ENCODE measurements at places on chromosomes 6 and 20.

DNA sequence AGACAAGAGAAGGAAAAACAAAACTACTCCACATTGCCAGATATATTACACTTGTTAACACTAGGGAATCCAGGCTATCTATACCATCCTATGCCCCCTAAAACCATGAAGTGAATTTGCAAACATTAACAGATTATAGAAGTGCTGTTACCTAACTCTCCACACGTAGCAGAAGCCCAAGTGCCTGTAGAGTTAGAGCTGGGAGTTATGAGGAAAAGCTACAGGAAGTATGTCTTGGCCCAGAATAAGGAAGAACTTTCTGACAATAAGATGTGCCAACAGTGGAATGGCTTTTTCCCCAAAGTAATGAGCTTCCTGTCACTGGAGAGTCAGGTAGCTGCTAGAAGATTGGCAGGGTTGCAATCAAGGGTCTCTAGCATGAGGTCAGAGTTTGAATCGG is 32.5 kb downstream of the ADGRG6 start:
- DNase-seq, result no peak

DNA sequence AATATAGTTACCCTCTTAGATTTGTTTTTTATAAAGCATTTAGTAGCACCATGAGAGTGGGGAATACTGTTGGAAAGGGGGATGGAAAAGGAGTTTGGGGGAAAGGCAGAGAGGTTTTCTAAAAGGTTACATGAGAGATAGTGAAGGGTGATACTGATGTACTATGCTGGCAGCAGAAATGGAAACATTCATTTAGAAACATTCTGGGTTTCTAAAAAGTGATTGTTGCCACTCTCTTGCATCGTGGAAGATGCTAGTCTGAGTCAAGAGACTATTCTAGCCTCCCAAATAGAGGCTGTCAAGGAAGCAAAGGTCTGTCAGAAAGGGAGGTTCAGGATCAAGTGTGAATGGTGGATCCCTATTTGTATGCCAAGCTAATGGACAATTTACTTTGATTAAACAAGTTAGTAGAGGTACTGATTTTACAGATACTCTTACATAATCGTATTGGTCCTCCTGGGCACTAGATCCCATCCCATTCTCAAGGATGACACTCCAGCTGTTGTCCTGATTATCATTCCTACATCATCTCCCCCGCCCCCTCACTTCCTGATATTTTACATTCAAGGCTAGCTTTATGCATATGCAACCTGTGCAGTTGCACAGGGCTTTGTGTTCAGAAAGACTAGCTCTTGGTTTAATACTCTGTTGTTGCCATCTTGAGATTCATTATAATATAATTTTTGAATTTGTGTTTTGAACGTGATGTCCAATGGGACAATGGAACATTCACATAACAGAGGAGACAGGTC is 15.4 kb upstream of the ABT1 start:
- DNase-seq, result no peak

- no peak for DNase-seq
Measured at GRCh38 chr6:42962502-42963178, 2.1 kb downstream of the GNMT start.

DNA sequence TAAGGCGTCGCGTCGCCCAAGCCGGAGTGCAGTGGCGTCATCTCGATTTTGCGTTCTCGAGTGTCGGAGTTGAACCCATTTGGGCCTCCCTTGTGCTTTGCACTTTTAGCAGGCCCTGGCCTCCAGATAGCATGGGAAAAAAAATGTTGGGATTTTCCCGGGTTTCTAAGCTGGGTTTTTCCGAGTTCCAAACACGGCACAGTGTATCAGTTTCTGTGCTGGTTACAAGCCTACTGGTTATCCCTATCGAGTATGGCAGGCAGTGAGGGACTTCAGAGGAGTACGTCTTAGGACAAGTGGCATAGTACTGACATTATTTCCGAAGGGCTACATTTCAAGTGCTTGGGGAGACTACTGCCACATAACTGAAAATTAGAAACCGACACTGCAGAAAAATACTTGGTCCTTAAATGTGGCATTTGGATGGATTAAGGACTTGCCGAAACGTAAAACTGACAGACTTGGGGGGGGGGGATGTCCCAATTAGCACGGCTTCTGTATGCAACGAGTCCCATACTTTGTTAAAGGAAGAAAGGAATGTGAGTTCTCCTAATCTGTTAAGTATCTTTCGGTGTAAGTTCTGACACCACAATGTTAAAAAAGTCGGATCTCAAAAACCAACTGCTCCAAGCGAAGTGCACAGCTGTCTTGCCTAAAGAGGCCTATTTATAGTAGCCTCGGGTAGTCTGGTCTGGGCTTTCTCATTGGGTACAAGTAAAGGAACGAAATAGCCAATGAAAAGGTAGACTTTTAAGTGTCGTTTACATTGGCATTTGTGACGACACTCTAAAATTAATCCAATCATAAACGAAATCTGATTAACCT is 70.2 kb downstream of the HFE start:
- no peak for DNase-seq

DNA sequence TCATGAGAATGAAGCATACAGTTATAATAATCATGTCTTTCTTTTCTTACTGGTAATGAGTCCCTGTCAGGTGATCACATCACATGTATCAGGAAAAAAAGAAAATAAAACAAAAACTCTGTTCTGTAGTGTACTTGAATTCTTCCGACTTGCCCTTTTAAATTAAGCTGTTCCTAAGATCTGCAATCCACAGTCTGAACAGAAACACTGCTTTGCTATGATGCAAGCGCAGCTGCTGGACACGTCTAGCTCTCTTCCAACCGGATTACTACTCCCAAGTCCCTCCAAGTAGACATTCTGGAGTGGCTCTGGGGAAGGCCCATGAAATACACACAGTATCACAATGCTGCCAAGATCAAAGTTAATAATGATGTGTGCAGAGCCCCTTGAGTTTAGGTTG is 83.7 kb downstream of the FYN start:
- no peak for DNase-seq

GRCh38 chr6:135871296-135871695 is 19.8 kb downstream of the PDE7B start:
- DNase-seq, result no peak

GRCh38 chr6:107928984-107929383 is 29.0 kb downstream of the SEC63 start:
- no peak for DNase-seq

GRCh38 chr6:20208687-20209378 is 3.4 kb downstream of the MBOAT1 start:
- DNase-seq, result no peak

DNA sequence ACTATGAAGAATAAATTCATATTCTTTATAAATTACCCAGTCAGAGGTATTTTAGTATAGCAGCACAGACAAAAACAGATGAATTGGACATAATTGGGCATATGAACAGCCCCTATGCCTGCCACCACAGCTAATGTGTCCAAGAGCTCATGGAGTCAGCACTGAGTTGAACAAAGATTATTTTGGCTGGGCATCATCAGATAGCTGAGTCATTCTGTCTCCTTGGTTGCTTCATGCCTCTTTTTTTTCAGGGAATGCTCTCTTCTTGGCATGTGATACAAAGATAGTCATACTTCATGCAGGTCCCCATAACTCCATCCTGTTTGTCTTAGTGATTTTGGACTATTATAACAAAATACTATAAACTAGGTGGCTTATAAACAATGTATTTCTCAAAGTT is 275.6 kb downstream of the TENT5A start:
- DNase-seq, result no peak

DNA sequence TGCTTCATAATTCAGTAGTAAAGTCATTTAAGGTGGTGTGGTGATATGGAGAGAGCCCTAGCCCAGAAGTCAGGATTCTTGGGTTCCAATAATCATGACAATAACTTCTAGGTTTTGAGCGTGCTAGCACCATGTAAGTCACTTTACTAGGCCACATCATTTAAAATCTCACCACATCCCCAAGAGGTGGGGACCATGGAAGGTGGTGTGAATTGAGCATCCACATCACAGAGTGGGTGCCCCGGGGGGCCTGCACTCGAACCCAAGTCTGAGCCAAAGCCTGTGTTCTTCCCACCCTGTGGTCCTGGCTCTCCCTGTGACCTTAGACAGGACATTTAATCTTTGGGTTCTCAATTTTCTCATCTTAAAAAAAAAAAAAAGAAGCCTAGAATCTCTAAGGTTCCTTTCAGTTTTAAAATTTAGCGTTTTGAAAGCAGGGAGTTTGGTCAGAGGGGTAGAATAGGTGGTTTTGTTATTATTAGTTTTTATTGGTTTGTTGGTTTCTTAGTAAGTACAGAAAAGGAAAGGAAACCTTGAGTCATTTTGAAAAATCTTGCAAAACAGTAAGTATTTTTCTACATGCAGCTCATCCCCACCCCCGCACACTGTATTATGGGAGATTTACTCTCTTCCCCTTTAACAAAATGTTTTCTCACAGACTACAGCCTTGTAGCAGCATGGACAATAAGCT is 26.4 kb downstream of the ARMC2 start:
- no peak for DNase-seq

GRCh38 chr20:50293284-50294139 is 102.9 kb downstream of the CEBPB start:
- no peak for DNase-seq

DNA sequence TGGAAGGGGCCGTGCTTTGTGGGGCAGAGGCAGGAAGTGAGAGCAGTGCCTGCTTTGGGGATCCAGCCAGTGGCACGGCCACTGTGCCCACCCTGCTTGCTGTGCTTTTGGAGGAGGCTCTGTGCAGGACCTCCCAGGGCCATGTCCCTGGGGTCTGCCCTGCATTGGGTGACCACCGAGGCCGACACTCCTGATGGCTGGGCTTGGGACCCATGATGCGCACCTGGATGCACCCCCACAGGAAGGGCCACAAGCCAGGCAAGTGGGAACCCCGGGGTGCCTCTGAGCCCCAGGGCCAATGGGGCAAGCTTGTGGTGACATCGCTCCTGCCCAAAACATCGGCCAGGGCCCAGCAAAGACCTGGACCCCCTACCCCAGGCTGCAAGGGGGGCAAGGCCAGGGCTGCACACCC is 738.6 kb upstream of the GJE1 start:
- DNase-seq, result no peak

- DNase-seq, result no peak
Measured at GRCh38 chr20:10774357-10774943, 100.7 kb upstream of the JAG1 start.

DNA sequence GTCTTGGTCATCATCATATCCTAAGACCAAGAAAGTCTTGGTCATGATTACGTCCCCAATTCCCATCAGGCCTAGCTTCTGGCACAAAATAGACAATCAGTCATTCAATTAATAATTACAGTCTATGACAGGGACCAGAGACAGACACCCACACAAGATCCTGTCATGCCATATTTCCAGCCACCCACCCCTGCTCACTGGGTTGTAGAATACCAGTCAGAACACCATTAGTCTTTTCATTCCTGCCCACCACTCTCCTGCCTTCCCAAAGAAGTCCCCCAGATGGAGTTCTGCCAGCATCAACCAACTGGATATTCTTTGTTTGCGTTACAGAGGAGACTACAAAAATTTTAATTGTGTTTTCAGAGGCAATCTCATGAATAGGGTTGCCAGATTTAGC is 81.0 kb downstream of the BCAS1 start:
- no peak for DNase-seq

- DNase-seq, result no peak
Measured at GRCh38 chr20:37375227-37375626, 29.3 kb downstream of the SRC start.

- no peak for DNase-seq
Measured at GRCh38 chr6:89575562-89575960, 63.0 kb downstream of the LYRM2 start.

GRCh38 chr6:36422714-36423100 is 19.9 kb downstream of the PXT1 start:
- DNase-seq, result no peak

DNA sequence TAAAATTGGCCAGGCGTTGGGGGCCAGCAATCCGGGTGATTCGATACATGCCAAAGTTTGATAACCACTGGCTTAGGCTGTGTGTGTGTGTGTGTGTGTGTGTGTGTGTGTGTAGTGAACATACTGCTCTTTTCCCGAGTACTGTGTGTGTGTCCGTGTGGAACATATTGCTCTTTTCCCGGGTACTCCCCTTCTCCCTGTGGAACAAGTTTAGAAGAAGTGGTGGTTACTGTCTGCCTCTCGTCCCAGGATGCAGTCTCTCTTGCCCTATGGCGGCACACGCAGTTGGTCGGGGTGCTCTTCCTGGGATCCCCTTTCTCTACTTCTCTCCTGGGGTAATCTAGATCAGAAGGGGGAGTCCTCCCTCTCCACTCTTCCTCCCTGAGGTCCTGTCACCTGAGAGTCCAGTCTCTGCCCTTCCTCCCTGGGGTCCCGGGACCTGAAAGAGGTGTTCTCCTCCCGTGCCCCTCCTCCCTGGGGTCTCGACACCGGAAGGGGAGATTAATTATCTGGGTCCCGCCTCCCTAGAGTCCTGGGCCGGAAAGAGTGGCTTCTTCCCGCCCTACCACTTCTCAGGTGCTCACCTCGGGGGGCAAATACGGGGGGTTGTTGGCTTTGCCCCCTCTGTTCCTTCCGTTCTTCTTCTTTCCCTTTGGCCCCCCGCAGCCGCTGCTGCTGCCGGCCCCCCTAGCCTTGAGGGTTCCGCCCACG is 516 bp downstream of the GTPBP2 start:
- DNase-seq, result peak; percentile 42

DNA sequence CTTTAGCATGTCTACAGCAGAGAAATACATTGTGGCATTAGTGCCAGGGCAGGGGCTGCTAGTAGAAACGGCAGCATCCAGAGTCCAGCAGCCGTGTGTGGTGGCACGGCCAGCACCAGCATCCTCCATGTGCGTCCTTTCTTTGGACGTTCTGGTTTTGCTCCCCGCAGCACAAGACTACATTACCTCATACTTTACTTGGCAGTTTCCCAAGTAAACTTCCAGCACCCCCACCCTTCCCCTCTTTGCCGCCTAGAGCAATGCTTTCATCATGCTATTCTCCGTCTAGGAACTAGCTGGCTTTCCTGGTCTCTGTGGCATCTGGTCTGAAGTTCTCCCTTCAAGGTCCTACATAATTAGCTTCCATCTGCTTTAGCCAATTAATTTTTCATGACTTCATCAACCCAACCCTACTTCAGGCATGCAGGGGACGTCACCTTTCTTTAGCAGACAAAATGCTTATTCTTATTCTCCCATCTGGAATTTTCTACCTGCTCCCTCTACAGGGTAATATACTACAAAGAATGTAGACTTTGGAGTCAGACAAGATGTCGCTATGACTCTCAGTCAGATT is 67.6 kb downstream of the BLOC1S5 start:
- no peak for DNase-seq

DNA sequence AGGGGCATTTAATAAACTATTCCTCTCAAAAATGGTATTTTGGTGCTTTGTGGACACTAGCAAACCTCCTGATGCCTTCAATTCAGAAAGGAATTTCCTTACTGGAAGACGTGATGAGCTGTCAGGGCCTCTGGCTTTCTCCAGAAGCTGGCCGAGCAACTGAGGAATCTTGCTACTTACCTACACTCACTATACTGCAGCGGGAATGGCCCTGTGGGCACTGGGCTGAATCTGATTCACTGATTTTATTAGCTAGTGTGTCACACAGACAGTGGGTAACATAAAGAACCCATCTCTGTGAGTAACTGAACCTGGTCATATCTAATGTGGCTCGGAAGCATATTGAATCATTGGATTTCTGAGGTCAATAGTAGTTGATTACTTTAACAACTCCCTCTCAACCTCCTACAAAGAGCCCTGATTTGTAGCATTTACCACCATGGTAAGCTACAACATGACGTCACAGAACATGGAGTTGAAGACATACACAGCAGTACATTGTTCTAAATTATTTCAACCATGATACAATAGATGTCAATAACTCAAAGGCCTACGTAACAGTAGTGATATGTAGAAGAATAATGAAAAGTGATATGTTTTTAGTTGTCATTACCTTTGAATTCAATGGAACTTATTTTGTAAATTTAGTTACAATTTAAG is 232.1 kb downstream of the SYNE1 start:
- DNase-seq, result no peak

Measured in activated CD4-positive, alpha-beta T cell treated with anti-CD3 and anti-CD28 coated beads, Interleukin-2, amount 50 U/mL, for 1 hour (primary cell).